Naive B cell (primary cell): ENCODE measurements at places on chromosomes 5 and 9.

DNA sequence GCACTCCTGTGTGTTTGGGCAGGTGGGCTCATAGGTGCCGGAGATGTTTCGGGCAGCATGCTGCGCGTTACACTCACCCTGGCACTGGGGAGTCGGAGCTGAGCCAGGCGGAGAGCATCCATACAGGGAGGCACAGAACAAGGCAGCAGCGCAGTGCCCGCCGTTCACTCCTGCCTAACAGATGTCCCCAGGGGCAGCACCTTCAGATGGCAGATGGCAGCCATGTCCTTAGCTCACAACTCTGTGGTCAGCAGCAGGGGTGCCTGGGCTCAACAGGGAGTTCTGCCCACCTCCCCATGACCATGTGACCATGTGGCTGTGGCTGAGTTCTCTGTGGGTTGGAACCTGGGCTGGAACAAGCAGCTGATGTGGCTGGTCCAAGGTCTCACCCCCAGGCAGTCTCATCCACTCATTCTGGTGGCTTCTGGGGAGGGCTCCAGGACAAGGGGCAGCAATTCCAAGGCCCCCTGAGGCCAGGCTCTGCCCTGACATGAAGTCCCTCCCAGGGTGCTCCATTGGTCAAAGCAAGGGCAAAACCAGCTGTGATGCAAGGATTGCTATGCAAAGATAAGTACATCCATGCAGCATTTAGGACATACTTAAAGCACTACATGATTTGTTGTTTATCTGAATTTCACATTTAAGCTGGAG lies 64.2 kb downstream of the MRPL36 start:
- DNase-seq = no peak

GRCh38 chr5:23013395-23013998 lies 160.4 kb upstream of the CDH12 start:
- no peak for DNase-seq

- DNase-seq = no peak
These were observed 35.8 kb downstream of the NRG2 start for GRCh38 chr5:140007311-140007710.

DNA sequence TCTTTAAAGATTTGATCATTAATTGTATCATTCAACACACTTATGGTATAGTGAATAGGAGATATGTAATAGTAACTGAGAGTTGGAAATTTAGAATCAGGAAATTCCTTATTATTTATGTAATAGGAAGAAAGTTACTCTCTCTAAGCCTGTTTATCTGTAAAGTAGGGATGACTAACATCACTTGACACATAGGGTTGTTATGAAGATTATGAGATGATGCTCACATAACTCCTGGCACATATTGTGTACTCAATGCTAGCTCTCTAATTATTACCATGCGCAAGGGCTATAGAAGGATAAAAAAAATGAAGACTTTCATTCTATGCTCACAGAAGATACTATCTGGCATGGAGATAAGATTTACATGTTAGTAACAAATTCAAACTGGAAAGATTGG lies 149.9 kb downstream of the ISOC1 start:
- DNase-seq = no peak

- no peak for DNase-seq
These were observed 12.9 kb downstream of the MACROH2A1 start for GRCh38 chr5:135386096-135386495.

DNA sequence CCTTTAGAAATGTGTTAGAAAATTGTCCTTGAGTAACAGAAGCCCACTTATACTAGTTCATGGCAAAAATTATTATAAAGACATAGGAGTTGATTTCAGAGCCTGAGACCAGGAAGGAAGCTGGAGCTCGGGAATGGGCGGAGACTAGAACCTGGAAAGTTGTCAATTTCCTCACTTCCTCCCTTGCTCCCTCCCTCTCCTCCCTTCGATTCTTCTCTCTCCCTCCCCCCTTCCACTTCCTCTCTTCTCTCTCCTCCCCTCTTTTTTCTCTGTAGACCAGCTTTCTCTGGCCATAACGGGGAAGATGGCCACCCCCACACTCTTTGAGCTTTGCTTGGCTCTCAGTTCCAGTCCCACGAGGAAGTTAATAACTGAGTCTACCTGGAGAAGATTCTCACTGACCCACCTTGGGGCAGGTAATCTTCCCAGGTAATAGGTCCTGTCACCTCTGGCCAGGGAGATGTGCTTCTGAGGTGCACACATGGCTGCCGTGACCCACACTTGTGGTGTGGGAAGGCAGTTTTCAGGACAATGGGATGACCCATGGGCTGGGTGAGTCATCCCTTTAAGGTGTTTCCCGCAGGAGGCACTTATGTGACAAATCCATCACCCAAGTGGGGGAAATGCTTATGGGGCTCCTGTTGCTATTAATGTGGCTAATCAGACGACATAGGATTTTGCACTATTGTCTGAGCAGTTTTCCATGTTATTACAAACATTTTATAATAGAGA lies 78.7 kb downstream of the HSPA4 start:
- no peak for DNase-seq

GRCh38 chr9:87115785-87116184 lies 168.5 kb upstream of the GAS1 start:
- no peak for DNase-seq

- DNase-seq = no peak
These were observed 46.9 kb downstream of the CSNK1G3 start for GRCh38 chr5:123558762-123559433.

- no peak for DNase-seq
These were observed 34.8 kb downstream of the LHFPL2 start for GRCh38 chr5:78613756-78614155.

- DNase-seq = no peak
These were observed 70.2 kb downstream of the FBXL17 start for GRCh38 chr5:108311682-108312081.

- no peak for DNase-seq
These were observed 40.6 kb downstream of the SH3PXD2B start for GRCh38 chr5:172413601-172414171.

DNA sequence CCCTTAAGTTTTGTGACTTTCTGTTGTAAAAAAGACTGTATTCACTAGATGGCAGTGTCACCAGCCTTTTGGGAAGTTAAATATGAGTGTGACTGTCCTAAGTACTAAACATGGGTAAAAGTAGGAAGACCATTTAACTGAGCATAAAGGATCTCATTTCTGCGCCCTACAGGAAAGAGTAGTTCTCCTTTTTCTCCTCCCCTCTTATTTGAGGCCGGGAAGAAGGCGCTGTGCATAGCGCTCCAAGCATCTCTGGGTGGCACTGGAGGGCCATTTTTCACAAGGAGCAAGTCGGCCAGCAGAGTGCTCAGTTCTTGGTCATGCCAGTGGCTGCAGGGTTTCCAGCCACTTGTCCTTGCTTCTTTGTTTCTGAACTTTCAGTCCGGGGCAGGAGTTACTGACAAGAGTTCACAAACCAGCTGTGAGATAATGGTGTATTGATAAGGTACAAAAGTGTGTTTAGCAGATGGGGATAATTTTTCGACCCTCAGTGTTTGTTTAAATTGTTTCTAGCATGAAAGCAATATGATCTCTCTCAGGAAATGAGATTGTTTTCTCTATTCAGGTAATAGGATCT lies 227.6 kb upstream of the DMRT1 start:
- DNase-seq = peak; percentile 20

GRCh38 chr5:95375591-95375990 lies 15.6 kb upstream of the FAM81B start:
- no peak for DNase-seq

DNA sequence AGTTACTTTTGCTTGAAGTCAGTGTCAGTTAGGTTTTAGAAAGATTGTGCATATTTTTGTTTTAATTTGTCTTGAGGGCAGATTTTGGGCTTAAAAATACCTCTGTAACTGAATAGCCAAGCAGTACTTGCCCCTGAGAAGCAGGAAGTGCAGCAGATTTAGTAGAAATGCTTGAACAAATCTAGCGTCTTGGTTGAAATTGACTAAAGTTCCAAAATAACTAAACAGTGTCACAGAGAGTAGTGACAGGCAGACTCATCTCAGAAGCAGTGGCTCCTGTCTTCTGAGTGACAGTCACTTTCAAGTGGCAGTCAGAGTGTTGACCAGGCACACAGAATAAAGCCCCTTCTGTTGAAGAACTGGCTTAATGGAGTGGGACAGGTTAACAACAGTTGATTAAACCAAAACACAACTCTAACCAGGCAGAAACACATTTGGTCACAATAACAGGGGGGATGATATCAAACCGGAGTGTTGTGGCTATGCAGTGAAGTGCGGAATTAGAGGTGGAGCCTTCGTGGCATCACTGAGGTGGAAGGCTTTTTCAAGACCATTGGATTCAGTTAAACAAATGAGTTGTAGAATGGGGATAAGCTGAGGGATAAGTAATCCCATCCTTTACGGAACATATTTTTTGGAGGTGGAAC lies 29.1 kb downstream of the TRIO start:
- no peak for DNase-seq

DNA sequence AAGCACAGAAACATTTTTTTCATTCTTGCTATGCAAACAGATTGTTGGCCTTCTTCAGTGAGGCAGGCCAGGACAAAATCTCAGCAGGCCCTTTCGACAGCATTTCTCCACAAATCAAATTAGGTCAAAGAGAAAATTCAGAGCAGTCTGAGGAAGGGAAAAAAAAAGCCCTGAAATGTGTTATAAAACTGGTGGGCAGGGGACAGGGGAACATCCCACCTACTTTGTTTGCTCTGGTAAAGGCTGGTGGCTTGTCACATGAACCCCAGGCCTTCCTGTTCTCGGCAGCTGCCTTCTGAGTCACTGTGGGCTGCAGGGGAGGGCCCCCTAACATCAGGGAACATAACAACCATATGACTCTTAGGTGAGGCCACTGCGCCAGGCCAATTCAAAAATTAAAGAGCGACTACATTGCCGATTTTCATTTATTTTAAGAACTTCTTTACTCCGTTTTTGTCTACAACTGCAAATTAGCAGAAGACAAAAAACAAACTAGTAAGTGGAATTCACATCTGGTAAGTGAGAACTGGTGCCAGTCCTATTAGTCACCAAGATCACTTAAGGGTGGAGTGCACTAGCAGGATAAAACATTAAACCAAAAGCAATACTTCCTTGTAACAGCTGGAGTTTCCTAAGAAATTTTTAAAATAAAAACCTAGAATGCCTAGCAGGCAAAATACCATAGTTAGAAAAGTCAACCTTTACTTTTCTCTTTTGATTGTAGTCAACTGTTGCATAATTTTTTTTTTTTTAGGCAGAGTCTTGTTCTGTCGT lies 46.2 kb upstream of the DENND4C start:
- DNase-seq = peak; percentile 31
